ENCODE measurements at places on chromosomes 1 and 21. TPM values are rescaled to one million over a fixed set of nuclear protein-coding genes. Genes with fewer than 3 reads are reported as not detected.

The SLC45A3 gene
- 13.7 TPM for total RNA-seq

DNA sequence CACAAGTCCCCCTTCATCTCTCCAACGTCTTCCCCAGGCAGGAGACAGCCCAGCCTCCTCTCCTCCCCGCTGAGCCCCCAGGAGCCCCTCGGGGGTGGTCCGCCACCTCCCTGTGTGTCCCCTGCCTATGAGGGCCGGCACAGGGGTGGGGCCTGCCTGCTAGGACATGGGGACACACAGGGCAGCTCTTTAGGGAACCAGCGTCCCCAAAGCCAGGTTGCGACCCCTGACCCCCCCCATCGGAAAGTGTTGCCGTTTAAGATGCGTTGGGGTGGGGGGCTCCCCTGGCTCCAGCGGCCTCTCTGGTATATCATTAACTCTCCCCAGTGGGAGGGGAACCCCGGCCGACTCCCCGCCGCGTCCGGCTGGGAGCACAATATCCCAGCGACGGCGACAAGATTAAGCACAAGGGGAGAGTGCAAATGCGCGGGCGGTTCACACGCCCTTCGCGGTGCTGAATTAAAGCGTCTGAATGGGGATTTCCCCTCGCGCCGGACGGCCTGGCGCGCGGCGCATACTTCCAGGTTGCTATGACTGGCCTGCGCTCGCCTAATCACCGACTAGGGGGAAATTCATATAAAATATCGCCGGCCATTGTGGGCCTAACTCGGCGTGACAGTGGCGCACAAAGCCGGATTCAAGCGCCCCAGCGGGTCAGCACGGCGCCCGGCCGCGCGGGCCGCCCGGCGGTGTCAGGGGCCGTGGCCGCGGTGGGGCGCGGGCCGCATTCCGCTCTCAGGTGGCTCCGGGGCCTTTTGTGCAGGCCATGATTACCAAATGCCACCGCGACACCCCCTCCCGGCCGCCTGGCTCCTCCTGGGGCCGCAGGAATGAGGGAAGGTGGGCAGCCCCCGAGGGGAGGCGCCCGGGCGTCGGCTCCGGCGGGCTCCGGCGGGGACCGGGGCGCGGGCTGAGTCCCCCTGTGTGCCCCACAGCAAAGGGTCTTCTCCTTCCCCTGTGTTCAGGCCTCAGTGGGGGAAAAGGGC lies 30.9 kb downstream of the WNT3A start:
- DNase-seq = peak; percentile 45

The RGSL1 gene
- not detected for total RNA-seq

GRCh38 chr1:192349314-192349713 lies 32.5 kb downstream of the RGS21 start:
- DNase-seq = no peak

- no peak for DNase-seq
These were observed 20.4 kb upstream of the SLAMF9 start for GRCh38 chr1:159974350-159974965.

DNA sequence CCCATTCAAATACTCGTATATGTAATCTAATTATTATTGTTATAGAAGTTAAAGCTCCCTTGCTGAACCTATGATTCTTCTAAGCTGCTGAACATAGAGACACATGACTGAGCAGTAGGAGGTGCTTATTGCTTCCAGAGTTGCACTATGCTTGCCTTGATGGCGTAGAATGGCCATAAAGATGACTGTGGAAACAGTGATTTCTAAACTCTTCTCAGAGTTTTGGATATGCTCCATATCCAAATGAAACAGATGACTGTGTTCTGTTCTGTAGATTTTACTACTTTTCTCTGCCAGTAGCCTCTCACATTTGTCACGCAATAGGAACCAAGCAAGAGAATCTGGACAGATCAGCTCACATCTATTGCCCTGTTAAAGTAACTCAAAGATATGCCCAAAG lies 88.1 kb upstream of the CACYBP start:
- DNase-seq = no peak

Measured in mucosa of descending colon (tissue), 3 donors.